IMR-90 (cell line): ENCODE measurements at places on chromosomes 2 and 18.

- DNase-seq, result no peak
- H3K27me3 ChIP-seq, result peaks cover 5% of the 10 kb centered on the region
- peaks cover 3% of the 10 kb centered on the region; the same call in 1 of the 2 replicates for H3K4me1 ChIP-seq
- H3K36me3 ChIP-seq, result no peaks in the 10 kb centered on the region
- no peak overlapping the region for H3K4me3 ChIP-seq
These were observed 156.2 kb downstream of the SPP2 start for GRCh38 chr2:234206738-234207137.

GRCh38 chr18:10771053-10771709, 245.4 kb downstream of the NAPG start:
- H3K27me3 ChIP-seq, result no peaks in the 10 kb centered on the region
- H3K36me3 ChIP-seq, result peaks cover 11% of the 10 kb centered on the region; the same call in 1 of the 2 replicates
- peak; percentile 67 for DNase-seq
- H3K4me1 ChIP-seq, result peaks cover 2% of the 10 kb centered on the region; the same call in 1 of the 2 replicates
- H3K4me3 ChIP-seq, result no peak overlapping the region
- no peak overlapping the region for H3K27ac ChIP-seq

DNA sequence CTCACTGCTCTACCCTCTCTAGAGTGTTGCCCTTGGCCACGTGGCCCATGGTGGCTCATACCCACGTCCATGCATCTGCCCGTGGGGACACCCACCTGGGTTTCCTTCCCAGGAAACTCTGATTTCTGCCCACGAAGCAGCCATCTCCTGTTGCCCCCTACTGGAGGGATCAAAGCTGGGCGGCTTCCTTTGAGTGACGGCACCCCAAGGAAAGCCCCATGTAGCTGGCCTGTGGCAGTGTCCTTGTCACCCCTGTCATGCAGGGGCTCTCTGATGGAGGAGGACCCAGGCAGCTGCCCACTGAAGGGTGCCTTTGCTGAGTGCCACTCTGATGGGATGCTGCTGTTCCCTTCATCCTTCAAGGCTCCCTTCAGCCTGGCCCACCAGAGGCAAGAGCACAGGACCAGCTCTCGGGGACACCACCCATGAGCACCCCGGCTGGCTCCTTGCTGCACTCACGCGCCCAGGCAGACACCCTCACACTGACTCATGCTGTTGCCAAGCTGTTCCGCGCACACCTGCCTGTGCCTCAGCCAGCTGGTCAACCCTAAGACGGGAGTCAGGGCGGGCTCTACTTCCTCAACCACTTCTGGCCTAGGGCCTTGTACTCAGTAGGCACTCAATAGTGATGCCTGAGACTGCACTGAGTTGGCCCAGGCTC, 101.1 kb downstream of the CTIF start:
- no peaks in the 10 kb centered on the region for H3K27me3 ChIP-seq
- peaks cover 20% of the 10 kb centered on the region for H3K36me3 ChIP-seq
- peaks cover 31% of the 10 kb centered on the region for H3K4me1 ChIP-seq
- no peak for DNase-seq
- H3K27ac ChIP-seq, result peak overlapping the region; percentile 18; the same call in 1 of the 2 replicates

DNA sequence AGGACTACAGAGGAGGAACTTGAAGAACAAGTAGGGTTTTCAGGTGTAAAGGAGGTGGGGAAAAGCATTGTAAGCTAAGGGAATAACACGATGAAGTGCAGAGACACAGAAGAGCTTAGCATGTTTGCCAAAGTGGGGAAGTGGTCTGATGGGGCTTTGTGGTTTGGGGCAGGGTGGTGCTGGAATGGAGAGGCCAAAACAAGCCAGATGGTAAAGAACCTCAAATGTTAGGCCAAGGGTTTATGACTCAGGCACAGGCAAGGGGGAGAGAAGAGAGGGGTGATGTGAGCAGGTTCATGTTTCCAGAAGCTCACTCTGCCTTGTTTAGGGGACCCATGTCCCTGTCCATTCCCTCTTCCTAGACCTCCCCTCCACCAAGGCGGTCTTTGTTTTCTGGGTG, 104.5 kb upstream of the YWHAQ start:
- H3K36me3 ChIP-seq, result no peaks in the 10 kb centered on the region
- no peak overlapping the region for H3K4me3 ChIP-seq
- H3K27me3 ChIP-seq, result peaks cover 4% of the 10 kb centered on the region
- peaks cover 3% of the 10 kb centered on the region; the same call in 1 of the 2 replicates for H3K4me1 ChIP-seq

GRCh38 chr2:186919296-186919695, 70.3 kb upstream of the ZSWIM2 start:
- H3K4me1 ChIP-seq, result no peaks in the 10 kb centered on the region
- peak; percentile 82 for DNase-seq

DNA sequence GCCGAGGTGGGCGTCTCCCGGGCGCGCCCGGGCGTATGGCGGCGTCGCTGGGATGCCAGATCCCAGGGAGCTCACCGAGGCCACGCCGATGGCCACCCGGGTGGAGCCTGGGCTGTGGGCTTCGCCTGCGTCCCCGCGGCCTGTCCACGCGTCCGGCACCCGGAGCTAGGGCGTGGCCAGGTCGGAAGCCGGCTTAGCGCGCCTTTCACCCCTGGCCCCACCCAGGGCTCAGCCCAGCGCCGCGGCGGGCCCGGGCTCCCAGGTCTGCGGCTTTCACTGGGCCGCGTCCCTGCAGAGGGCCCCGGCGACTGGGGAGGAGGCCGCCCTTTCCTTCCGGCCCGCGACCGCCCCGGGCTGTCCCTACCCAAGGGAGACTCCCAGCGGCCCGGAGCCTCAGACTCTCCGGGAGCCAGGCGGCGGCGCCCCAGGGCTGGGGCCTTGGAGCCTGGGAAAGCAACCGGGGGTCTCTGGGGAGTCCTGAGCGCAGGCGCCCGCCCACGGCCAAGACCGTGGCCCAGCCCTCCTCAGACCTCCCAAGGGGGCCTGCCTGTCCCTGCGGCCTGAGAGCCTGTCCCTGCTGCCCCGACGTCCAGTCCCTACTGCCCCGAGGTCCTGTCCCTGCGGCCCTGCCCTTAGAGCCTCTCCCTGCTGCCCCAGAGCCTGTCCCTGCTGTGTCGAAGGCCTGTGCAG, 36.3 kb upstream of the ITM2C start:
- no peaks in the 10 kb centered on the region for H3K4me1 ChIP-seq
- no peaks in the 10 kb centered on the region for H3K36me3 ChIP-seq
- no peak overlapping the region for H3K27ac ChIP-seq
- peaks cover 34% of the 10 kb centered on the region for H3K27me3 ChIP-seq

- DNase-seq, result no peak
- no peaks in the 10 kb centered on the region for H3K36me3 ChIP-seq
- H3K27me3 ChIP-seq, result no peaks in the 10 kb centered on the region
- H3K4me1 ChIP-seq, result no peaks in the 10 kb centered on the region
- H3K27ac ChIP-seq, result no peak overlapping the region
- H3K4me3 ChIP-seq, result no peak overlapping the region
These were observed 403.2 kb upstream of the KLHL29 start for GRCh38 chr2:22981785-22982184.

GRCh38 chr2:53848062-53848461, 11.7 kb downstream of the GPR75 start:
- no peaks in the 10 kb centered on the region for H3K4me1 ChIP-seq
- no peaks in the 10 kb centered on the region; the same call in 1 of the 2 replicates for H3K36me3 ChIP-seq
- H3K4me3 ChIP-seq, result no peak overlapping the region
- no peaks in the 10 kb centered on the region for H3K27me3 ChIP-seq

DNA sequence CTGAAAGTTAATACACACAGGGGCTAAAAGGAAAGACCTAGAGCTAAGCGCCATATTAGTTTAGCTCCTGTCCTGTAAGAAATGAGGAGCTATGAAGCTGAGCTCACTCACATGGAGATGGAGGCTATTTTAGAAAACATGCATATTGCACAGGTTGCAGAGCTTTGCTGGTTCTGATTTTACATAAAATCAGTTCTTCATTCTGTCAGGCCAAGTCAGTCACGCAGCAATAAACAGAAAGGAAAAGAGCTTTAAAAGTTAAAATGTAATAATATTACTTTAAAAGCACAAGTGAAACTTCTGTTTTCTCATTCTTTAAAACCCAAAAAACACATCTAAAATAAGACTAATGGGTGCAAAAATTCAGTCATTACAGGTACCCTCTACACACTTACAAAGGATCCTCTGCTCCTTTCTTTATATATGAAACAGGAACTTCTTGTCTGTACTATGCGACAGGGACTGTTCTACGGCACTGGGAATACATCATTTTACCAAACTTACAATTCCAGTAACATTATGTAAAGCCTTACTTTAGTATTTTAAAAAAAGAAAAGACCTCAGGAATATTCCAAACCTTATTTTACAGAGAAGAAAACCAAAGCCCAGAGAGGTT, 113.8 kb downstream of the THADA start:
- H3K4me3 ChIP-seq, result no peak overlapping the region
- no peak overlapping the region for H3K27ac ChIP-seq
- no peak for DNase-seq
- H3K27me3 ChIP-seq, result no peaks in the 10 kb centered on the region
- peaks cover 4% of the 10 kb centered on the region; the same call in 1 of the 2 replicates for H3K36me3 ChIP-seq

- no peaks in the 10 kb centered on the region for H3K27me3 ChIP-seq
- DNase-seq, result no peak
- H3K27ac ChIP-seq, result no peak overlapping the region
- peaks cover 1% of the 10 kb centered on the region for H3K36me3 ChIP-seq
- peaks cover 20% of the 10 kb centered on the region for H3K4me1 ChIP-seq
These were observed 40.6 kb downstream of the NCK2 start for GRCh38 chr2:105785095-105785847.

- H3K4me1 ChIP-seq, result peaks cover 2% of the 10 kb centered on the region; the same call in 1 of the 2 replicates
- no peak for DNase-seq
- H3K36me3 ChIP-seq, result peaks cover 34% of the 10 kb centered on the region
- no peak overlapping the region for H3K4me3 ChIP-seq
These were observed 35.1 kb downstream of the HADHB start for GRCh38 chr2:26279886-26280285.

GRCh38 chr2:2083113-2083758, 247.8 kb downstream of the MYT1L start:
- H3K36me3 ChIP-seq, result no peaks in the 10 kb centered on the region
- no peaks in the 10 kb centered on the region for H3K4me1 ChIP-seq
- no peaks in the 10 kb centered on the region for H3K27me3 ChIP-seq
- no peak overlapping the region for H3K27ac ChIP-seq
- DNase-seq, result no peak
- H3K4me3 ChIP-seq, result no peak overlapping the region

- no peak overlapping the region for H3K27ac ChIP-seq
- DNase-seq, result no peak
- H3K27me3 ChIP-seq, result no peaks in the 10 kb centered on the region
- H3K4me1 ChIP-seq, result no peaks in the 10 kb centered on the region
These were observed 29.9 kb downstream of the HDHD2 start for GRCh38 chr18:47120428-47120827.

DNA sequence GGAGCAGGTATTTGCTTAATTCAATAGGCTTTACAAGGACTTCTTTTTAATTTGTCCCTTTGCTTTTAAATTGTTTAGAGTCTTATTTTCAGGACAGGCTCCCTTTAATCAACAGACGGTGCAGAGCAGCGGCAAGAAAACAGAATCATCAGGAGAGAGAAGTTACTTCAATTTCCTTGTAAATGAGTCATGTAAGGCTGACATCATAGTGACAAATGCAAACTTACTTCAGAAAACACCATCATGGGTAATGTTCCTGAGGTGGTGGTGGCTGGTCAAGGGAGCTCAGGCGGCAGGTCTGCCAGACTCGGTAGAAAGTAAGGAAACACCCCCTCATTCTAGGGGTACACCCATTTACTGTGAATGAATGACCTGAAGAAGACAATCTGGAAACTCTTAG, 395.1 kb downstream of the FBXO15 start:
- H3K4me3 ChIP-seq, result no peak overlapping the region
- H3K4me1 ChIP-seq, result peaks cover 5% of the 10 kb centered on the region; the same call in 1 of the 2 replicates
- peak; percentile 87 for DNase-seq
- H3K27me3 ChIP-seq, result no peaks in the 10 kb centered on the region
- no peak overlapping the region for H3K27ac ChIP-seq

- no peaks in the 10 kb centered on the region; the same call in 1 of the 2 replicates for H3K27me3 ChIP-seq
- H3K36me3 ChIP-seq, result no peaks in the 10 kb centered on the region
- no peaks in the 10 kb centered on the region for H3K4me1 ChIP-seq
- no peak for DNase-seq
These were observed 122.8 kb upstream of the L3MBTL4 start for GRCh38 chr18:6537475-6537874.

DNA sequence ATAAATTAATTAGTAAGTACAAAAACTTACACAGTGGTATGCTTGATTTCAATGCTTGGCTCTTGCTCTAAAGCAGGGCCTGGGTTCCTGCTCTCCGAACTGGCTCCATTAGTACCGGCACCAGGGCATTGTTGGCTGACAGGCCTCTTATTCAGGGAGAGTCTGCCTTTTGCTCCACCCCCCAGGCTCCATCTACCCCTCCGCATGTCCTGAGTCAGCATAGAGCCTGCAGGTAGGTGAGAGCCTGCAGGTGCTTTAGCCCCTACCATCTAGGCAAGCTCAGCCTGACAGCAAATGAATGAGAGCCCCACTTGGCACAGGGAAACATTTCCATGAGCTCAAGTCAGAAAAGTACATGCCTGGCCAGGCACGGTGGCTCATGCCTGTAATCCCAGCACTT, 35.1 kb upstream of the EFHD1 start:
- no peak overlapping the region for H3K4me3 ChIP-seq
- no peaks in the 10 kb centered on the region for H3K4me1 ChIP-seq
- H3K36me3 ChIP-seq, result no peaks in the 10 kb centered on the region
- H3K27me3 ChIP-seq, result peaks cover 4% of the 10 kb centered on the region

DNA sequence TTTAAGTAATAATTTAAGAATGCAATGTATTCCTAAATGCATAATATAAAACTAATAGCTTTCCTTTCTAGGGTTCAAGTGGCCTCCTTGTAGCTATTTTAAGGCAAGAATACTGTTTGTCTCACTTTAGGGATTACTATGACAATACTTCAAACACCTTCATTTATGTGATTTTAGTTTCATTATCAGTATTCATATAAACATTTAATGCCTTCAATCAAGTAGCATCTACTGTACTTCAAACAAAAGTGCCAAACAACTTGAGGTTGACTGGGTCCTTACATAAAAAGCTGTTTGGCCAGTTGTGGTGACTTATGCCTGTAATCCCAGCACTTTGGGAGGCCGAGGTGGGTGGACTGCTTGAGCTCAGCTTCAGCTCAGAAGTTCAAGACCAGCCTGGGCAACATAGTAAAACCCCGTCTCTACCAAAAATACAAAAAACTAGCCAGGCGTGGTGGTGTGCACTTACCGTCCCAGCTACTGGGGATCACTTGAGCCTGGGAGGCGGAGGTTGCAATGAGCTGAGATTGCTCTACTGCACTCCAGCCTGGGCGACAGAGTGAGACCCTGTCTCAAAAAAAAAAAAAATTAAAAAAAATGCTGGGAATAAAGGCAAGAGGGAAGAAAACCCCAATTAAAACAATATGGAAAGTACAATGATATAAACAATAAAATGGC, 9.3 kb downstream of the MEX3C start:
- DNase-seq, result no peak
- peaks cover 7% of the 10 kb centered on the region for H3K4me1 ChIP-seq
- no peaks in the 10 kb centered on the region for H3K27me3 ChIP-seq
- H3K36me3 ChIP-seq, result peaks cover 1% of the 10 kb centered on the region
- no peak overlapping the region for H3K4me3 ChIP-seq
- H3K27ac ChIP-seq, result no peak overlapping the region

DNA sequence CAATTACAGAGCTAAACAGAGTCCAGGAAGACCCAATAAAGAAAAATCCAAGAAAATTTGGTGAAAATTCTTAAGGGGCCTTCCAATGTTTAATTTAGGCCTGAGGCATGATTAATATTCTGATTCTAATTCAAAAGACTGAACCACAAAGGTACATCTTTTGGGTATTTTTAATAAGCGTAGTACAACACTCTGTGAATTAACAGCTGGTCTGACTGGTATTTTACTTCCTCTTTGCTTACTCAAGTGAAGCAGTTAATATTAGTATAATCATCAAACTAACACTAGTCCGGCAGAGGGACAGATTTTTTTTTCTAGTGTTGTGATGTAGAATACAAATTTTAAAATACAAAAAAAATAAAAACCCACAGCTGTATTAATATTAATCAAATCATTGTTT, 652.9 kb downstream of the NR4A2 start:
- no peak for DNase-seq
- no peaks in the 10 kb centered on the region for H3K36me3 ChIP-seq
- H3K4me1 ChIP-seq, result no peaks in the 10 kb centered on the region
- no peak overlapping the region for H3K4me3 ChIP-seq
- no peaks in the 10 kb centered on the region for H3K27me3 ChIP-seq
- no peak overlapping the region for H3K27ac ChIP-seq
